ENCODE measurements at places on chromosomes 12 and 14.

- DNase-seq: no peak
These were observed 20.5 kb upstream of the TMEM233 start for GRCh38 chr12:119573086-119573485.

DNA sequence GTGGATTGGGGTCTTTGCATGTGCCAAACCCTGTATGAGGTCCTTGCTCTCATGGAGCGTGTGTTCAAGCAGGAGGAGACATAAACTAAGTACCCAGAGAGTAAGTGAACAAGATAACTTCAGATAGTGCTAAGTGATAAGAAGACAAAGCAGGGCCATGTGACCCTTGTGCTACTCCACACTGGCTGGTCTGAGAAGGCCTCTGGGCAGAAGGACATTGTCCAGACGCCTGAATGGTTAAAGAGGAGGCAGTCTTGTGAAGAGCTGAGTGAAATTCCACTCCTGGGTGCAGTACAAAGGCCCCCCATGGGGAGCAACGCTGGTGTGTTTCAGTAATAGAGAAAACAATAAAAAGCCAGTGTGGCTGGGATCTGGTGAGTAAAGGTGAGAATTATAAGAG lies 93.3 kb upstream of the RIC8B start:
- DNase-seq: no peak

- DNase-seq: no peak
These were observed 151.9 kb upstream of the ATF7IP start for GRCh38 chr12:14213542-14213941.

GRCh38 chr12:115922952-115923564 lies 354.4 kb downstream of the MED13L start:
- DNase-seq: no peak

GRCh38 chr14:20719777-20720176 lies 25.9 kb upstream of the EDDM3A start:
- DNase-seq: no peak

DNA sequence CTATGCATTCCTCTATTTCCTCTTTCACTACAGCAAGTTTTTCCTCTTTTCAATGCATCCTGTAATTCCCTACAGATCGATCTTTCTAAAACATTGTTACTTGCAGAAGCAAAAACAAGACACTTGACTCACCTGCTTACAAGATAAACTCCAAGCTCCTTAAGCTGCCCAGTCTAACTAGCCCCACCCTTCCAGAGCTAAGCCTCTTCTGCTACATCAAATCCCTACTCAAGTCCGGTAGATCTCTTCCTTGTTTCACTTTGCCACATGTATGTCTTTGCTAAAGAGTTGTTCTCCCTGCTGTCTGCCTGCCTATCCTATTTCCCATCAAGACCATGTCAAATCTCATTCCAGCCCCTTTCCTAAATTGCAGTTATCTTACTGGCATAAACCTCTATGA lies 724.8 kb downstream of the C12orf50 start:
- DNase-seq: no peak

DNA sequence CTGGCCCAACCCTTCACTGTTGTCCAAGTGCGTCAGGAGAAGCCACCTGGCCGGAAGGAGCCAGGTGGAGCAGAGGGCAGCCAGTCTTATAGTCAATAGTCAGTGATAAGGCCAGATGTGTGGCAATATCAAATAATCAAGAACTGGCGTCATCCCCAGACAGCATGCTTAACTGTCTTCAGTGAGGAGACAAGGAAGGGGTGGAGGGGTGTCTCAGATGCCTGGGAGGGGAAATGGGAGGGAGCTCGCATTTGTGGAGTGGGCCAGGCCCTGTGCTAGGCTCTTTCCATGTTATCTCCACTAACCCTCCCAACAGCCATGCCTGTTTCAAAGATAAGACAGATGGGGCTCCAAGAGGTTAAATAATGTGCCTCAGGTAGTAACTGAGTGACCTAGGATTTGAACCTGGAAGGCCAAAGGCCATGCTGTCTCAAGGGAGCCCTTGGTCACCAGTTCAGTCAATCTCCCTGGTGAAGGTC lies 48.9 kb upstream of the FOS start:
- DNase-seq: no peak

GRCh38 chr12:1418144-1418543 lies 176.2 kb downstream of the FBXL14 start:
- no peak for DNase-seq

DNA sequence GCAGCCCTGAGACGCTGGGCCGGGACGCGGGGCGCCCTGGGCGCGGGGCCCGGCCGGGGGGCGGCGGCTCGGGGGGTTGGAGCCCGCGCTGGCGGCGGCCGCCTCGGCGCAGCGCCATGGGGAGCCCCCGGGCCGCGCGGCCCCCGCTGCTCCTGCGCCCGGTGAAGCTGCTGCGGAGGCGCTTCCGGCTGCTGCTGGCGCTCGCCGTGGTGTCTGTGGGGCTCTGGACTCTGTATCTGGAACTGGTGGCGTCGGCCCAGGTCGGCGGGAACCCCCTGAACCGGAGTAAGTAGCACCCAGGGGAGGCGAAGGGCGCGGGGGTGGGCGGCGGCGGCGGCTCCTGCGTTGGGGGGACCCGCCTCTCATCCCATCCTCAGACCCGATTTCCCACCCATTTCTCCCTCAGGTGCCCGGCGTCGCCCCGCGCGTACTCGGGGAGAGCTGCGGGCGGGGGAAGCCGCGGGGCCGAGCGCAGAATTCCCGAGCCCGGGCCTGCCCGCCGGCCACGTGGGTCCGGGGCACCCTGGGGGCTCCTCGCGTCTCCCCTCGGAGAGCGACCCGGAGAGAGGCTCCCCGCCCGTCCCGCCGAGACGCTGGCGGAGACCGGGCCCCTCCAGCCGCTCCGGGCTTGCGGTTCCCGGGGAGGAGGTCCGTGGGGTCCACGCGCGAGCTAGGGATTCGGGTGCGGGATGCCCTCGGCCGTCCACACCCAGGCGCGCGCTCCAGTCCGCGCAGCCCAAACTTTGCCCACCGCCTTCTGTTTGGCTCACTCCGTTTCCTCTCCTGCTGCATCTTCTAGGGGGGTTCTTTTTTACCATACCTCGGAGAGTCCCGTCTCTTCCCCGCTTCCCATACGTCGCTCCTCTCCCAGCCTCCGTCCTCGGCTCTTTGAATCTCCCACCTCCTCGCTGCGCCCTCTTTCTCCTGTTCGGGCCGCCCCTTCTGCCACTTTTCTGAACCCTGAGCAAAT lies 807 bp downstream of the B4GALNT3 start:
- DNase-seq: peak; percentile 22

- no peak for DNase-seq
These were observed 6.8 kb downstream of the FIGNL2 start for GRCh38 chr12:51841727-51842126.

- DNase-seq: peak; percentile 50
These were observed 1104.1 kb upstream of the TMEM132C start for GRCh38 chr12:127162902-127163301.
